ENCODE measurements at places on chromosomes 6 and 20. TPM values are rescaled to one million over a fixed set of nuclear protein-coding genes. Genes with fewer than 3 reads are reported as not detected.

- no peak for DNase-seq
These were observed 53.5 kb upstream of the NELFCD start for GRCh38 chr20:58927490-58928061.

GRCh38 chr6:57294862-57295445, 22.5 kb upstream of the PRIM2 start:
- no peak for DNase-seq

DNA sequence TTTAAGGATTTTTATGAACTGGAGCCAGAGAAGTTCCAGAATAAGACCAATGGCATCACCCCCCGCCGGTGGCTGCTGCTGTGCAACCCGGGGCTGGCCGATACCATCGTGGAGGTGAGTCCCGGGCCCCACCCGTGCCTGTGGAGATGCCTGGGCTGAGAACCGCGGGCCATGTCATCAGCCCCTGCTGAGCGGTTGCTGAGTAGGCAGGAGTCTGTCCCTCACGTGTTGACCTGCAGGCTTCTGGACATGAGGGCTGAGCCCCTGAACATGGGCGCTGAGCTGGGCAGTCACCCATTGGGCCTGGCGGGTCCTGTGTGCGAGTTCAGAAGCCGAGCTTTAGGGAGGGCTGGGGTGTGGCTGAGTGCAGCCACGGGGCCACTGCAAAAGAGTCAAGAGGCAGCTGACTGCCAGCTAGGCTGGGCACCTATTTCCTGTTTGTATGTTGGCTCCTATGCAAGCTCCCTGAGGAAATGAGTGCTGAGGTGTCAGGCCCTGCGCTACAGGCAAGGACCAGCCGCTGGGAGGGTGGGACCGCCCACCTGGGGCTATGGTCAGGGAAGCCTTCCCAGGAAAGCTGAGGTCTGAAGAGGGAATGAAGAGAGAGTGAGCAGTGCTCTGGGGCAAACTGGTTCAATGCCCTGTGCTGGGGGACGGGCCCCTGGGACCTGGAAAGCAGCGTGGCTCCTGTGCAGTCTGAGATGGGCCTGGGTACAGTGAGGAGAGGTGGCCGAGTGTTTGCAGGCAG, 34.3 kb downstream of the PYGB start:
- DNase-seq, result peak; percentile 67

- no peak for DNase-seq
These were observed 148.3 kb downstream of the HACE1 start for GRCh38 chr6:104711371-104711770.

DNA sequence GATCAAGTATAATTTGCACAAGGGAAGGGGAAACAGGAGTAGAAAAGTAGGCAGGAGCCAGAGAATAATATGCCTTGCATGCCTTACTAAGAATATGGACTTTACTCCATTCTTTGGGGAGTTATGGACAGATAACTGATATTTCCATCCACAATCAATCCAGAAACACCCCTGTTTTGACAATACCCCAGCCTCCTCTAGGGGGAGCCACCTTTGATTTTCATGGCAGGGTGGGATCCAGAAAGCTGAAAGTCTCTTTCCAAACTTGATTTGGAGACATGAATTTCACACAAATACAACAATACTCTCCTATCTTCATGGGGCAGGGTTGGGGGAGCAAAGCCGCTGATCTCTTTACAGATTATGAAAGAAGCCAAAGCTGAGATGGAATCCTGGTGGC, 404.1 kb downstream of the FOXA2 start:
- no peak for DNase-seq

- DNase-seq, result no peak
These were observed 190.3 kb downstream of the ZDHHC14 start for GRCh38 chr6:157571269-157571668.

Gene COL9A1
- not detected for total RNA-seq

DNA sequence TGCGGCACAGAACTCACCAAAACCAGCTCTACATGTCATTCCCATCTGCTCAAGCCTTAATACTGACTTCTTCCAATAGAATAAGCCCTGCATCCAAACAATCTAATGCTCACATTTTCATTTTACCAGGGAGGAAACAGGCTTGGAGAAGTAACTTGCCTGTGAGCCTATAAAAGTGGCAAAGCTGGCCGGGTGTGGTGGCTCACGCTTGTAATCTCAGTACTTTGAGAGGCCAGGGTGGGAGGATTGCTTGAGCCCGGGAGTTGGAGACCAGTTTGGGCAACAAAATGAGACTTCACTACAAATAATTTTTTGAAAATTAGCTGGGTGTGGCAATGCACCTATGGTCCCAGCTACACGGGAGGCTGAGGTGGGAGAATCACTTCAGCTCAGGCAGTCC, 133.7 kb downstream of the LY86 start:
- no peak for DNase-seq

DNA sequence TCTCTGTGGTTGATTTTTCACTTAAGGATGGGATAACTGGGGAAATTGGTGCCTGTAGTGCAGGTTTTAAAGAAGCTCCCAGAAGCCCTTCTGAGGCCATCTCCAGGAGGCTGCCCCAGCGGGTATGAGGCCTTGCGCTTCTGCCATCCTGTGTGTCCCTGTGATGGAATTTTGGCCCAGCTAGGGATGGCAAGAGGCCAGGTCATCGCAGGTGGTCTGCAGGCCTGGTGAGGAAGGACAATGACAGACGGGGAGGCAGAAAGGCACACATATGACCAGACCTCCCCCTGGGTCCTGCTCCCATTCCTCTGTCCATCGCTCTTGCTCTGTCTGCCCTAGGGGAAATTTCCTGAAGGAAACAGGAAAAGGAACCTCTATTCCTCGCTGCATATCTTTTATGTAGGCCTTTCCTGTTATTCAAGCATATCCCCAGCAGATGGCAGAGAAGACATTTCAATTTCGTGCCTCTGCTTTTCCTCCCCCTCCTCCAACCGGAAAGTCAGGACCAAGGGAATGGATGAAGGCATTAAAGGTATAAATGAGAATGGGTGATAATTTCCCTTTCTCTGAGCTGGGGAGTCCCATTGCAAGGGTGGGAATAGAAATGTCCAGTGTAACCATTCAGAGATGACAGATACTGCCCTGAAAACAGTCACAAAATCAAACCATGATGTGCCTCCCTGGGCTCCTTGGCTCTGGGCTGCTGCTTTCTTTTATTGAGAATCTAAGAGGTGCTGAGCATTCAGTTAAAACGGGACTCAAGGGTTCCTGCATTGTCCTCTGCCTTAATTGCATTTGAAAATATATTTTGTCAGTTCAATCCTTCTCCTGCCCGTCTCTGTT, 17.6 kb upstream of the HLA-F start:
- DNase-seq, result no peak

- peak; percentile 90 for DNase-seq
These were observed 31.6 kb upstream of the NOTCH4 start for GRCh38 chr6:32255199-32256153.

Gene CST4
- total RNA-seq, result not detected

DNA sequence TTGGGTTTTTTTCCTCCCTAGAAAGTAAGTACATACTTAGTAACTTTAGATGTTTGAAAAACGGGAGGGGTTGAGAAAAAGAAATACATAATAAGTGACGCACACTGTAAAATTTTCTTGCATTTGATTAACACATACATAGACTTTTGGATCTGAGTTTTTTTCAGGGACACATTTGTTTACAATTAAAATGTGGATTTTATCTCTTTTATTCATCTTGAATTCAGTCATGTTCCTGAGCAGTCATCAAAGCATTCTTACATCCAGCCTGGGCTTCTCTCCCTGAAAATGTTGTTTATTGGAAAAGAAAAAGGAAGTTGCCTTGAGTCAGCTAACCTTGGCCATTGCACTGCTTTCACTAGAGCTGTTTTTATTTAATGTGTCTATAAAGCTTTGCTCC, 8.7 kb upstream of the RPP40 start:
- DNase-seq, result no peak

DNA sequence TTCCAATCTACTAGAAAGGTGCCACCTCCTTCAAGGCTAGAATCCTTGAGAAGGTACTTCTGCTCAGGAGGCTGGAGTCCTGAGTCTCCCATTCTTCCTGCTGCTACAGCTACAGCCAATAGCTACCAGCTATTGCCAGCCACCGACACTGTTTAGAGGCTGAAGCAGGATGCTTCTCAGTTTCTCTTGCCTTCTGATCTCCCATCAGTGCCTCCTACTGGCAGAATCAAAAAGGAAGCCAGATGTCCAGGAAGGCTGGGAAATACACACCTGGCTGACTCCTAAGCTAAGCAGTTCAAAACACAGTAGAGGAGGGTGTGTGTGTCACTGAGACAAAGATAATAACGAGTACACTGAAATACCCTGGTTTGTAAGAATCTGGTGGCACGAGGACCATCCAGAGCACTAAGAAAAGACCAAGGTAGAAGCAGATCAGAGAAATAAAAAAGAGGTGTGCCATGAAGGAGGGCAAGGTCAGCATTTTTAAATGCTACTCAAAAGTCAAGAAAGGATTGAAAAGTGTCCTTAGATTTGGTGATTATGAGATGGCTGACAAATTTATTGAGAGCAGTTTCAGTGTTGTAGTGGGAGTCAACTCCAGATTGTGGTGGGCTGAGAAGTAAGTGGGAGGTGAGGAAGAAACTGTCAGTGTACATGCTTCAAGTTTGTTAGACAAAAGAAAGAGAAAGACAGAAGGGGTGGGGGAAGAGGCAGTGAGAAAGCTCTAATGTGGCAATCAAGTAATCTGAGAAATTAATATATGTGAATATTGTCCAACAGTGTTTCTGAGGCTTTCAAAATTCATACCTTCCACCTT, 2.3 kb upstream of the HLA-DMA start:
- DNase-seq, result no peak

Gene DACT2
- total RNA-seq, result 0.16 TPM

- DNase-seq, result no peak
These were observed 197.4 kb upstream of the PRSS16 start for GRCh38 chr6:27049863-27050781.

Gene TLDC2
- not detected for total RNA-seq

DNA sequence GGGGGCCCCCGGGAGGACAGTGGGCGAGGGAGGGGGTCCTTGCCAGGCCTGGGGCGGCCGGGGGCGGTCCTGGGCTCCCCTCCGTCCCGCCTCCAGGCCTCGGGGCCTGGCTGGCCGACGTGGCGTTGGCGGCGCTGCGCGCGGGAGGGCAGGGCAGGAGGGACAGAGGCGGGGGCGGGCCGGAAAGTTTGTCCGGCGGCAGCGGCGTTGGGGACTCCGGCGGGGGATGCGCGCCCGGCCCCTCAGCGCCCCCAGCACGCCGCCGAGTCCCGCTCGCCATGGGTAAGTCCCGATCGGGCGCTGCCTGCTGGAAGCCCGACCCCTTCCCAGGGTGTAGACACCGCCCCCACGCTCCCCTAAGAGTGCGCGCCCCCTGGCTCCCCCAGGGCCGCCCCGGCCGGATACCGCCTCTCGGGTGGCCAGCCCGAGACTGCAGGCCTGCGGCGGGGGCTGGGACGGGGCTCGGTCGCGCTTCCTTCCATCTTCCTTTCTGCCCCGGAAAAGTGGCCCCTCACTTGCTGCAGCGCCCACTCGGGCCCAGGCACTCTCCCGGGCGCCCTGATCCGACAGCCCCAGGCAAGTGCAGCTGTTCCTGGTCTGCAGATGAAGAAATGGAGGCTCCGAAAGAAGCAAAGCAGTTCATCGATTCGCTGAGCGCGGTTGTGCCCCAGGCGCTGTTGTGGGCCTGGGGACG, at the start of gene SLC2A10:
TSS of gene SLC2A10 (plus strand) at position 191 of the 694 bp plus-strand sequence. CDS start at position 279, 88 bp downstream.
- peak; percentile 85 for DNase-seq

- no peak for DNase-seq
These were observed 16.0 kb downstream of the RPS12 start for GRCh38 chr6:132830334-132830751.

GRCh38 chr20:9353180-9353915, 161.0 kb upstream of the LAMP5 start:
- no peak for DNase-seq

GRCh38 chr6:159463119-159463829, 229.8 kb downstream of the SOD2 start:
- no peak for DNase-seq

- no peak for DNase-seq
These were observed 32.1 kb downstream of the DSTN start for GRCh38 chr20:17601957-17602356.

DNA sequence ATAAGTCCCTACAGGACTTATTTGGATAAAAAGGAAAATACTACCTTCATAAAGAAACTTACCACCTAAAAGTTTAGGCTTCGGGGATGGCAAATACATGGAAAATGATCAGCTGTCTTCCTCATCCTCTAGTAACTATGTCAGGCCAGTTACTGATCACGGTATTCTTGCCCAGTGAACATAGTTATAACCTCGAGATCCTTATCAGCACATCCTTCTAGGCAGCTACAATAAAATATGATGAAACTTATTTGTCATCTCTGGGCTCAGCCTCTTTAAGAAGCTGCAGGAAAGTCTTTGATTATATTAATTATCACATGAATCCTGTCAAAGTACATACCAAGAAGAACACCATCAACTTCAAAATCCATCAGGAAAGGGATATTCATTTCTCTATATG, 41.8 kb downstream of the SF3B5 start:
- no peak for DNase-seq

Gene SLC22A16
- 0.36 TPM for total RNA-seq

DNA sequence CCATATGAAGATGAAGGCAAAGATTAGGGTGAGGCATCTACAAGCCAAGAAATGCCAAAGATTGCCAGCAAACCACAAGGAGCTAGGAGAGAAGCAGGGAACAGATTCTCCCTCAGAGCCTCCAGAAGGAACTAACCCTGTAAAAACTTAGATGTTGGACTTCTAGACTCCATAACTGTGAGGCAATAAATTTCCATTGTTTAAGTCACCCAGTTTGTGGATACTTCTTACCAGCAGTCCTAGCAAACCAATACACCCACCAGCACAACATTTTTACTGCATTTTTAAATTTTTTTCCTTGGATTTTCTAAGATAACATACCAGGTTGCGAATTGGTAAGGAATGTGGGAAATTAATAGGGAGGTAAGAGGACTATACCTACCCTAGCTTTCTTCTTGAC, 47.8 kb upstream of the EYA4 start:
- DNase-seq, result no peak

Gene TRIM40
- not detected for total RNA-seq

Gene CENPW
- total RNA-seq, result 5.2 TPM

DNA sequence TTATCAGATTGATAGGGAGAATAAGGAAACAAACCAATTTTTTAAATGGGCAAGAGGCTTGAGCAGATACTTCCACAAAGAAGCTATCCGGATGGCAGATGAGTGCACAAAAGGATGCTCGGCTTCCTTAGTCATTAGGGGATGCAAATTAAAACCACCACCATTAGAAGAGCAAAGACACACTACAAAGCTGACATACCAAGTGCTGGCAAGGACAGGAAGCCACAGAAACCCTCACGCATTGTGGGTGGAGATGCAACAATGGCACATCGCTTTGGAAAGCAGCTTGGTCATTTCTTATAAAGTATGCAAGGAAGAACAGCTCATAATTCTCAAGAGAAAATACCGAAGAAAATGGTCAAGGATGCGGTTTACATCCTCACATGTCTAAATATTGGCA, 19.8 kb downstream of the BFSP1 start:
- DNase-seq, result no peak

DNA sequence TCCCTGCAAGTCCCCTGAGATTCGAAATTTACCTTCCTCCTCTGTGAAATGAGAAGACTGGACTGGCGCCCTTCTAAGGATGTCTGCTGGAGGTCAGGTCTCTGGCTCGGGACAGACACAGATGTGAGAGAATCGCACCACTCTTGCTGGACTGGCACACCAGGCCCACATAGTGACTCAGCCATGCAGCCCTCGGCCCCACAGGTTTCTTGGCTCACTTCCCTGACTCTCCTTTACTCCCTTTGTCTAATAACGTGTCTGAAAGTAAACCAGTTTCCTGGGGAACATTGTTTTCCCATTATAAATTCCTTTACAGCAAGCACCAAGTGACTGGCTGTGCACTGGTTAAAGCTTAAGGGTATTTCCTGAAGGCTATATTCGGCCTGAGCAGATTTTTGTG, 106.7 kb upstream of the PLEKHG1 start:
- no peak for DNase-seq

Measured in sigmoid colon (tissue), 7 donors.